ENCODE measurements at places on chromosomes 4 and X.
A peak's percentile ranks its signal among the peaks of the same experiment; 100 is the strongest.

- DNase-seq: no peak
Observed at GRCh38 chr4:122139139-122139538, 13.0 kb upstream of the BLTP1 start.

DNA sequence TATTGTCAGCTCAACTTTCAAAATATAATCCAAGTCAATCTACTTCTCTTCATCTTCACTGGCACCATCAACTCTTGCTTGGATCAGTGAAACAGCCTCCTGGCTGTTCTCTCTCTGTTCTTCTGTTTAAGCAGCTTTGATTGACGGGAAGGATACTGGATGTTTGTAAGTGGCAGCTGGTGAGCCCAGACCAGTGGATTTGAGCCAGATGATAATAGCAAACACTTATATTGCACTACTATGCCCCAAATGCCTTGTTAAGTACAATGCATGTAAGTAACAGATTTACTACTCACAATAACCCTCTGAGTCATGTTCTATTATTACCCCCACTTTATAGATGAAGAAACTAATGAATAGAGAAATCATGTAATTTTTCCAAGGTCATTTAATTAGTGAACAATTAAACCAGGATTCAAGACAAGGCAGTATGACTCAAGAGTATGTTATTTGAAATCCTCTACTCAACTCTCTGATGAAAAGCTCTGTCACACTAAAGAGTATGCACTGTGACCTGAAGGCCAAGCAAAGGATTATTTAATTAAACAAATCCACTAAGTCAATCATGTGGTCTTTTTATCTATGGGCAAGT lies 44.8 kb downstream of the SPANXN3 start:
- DNase-seq: peak; percentile 7

- DNase-seq: no peak
Observed at GRCh38 chr4:131339137-131339536, 1810.0 kb upstream of the PCDH10 start.

GRCh38 chr4:13793020-13793710 lies 165.6 kb upstream of the BOD1L1 start:
- no peak for DNase-seq

DNA sequence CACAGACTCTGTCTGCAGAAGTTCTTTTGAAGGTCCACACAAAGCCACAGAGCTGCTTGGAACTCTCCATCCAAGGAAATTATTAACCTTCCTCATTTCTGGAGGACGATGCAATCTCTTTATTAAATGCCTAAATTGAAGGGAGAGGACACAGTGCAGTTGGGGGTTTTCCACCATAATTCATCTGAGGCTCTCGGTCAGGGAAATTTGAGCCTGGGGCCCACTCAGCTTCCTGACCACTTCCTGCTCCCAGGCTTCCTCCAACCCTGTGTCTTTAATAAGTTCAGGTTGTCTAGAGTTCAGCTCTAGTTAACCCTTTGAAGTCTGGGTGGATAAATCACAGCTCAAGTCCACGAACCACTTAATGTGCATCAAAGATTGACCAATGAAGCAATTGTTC lies 58.5 kb downstream of the PRPS1 start:
- DNase-seq: no peak

DNA sequence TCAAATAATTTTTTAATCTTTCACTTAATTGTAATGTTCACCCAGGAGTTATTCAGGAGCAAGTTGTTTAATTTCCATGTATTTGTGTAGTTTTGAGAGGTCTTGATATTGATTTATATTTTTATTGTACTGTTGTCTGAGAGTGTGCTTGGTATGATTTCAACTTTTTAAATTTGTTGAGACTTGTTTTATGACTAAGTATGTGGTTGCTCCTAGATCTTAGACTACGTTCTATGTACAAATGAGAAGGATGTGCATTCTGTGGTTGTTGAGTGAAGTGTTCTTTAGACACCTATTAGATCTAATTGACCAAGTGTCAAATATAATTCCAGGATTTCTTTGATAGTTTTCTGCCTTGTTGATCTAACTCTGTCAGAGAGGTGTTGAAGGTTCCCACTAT lies 353.3 kb upstream of the GNPDA2 start:
- no peak for DNase-seq

DNA sequence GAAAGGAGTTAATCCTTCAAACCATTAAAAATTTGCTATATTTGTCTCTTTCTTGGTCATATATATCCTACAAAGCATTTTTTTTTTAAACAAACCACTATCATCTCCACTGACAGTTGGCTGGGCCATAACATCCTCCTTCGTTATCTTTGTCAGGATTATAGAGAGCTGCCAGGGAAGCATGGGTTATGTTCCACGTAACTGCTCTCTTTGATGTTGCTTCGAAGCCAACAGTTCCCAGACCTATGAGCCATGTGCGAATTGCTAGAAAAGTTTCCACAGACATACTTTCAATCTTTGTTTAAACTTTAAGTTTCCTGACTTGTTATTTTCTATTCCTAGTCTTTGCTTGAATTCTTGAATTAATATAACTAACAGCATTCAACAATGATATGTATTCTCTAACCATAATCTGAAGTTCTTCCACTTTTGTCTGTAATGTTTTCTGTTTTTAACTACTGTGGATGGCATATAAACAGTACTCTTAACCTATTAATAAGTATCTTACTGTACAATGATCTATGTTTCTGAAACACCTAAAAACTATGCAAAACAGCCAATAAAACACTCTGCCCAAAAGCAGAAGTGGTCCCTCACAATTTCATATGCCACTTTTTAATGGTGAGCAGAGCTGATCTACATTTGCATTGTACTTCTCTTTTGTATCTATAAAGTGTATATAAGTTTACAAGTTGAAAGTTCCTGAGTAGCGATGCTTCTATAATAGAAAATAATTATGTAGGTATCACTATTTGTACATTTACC lies 37.9 kb downstream of the EREG start:
- peak; percentile 67 for DNase-seq

Measured in amniotic epithelial cell (primary cell).